ENCODE measurements at places on chromosomes 2 and 18. TPM values are rescaled to one million over a fixed set of nuclear protein-coding genes. Genes with fewer than 3 reads are reported as not detected.

DNA sequence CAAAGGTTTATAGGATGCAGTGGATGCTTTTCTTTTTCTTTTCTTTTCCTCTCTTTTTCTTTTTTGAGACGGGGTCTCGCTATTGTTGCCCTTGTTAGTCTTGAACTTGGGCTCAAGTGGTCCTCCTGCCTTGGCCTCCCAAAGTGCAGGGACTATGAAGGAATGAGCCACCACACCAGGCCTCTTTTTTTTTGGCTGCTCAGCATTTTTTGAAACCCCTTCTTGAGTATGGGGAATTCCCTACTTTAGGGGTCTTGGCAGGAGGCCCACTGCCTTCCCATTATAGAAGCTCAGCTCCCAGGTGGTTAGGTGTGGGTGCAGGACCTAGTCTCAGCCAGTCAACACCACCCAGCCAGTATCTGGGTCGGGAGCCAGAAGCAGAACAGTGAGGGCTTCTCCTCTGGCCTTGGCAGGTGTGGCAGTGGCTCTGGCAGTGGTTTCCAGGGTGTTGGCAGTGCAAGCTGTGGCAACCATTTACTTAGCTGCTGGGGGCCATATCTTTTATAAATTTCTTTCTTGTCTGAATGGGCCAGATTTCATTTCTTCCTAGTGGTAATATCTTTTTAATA, 51.4 kb upstream of the ACYP2 start:
- DNase-seq = peak; percentile 62

DNA sequence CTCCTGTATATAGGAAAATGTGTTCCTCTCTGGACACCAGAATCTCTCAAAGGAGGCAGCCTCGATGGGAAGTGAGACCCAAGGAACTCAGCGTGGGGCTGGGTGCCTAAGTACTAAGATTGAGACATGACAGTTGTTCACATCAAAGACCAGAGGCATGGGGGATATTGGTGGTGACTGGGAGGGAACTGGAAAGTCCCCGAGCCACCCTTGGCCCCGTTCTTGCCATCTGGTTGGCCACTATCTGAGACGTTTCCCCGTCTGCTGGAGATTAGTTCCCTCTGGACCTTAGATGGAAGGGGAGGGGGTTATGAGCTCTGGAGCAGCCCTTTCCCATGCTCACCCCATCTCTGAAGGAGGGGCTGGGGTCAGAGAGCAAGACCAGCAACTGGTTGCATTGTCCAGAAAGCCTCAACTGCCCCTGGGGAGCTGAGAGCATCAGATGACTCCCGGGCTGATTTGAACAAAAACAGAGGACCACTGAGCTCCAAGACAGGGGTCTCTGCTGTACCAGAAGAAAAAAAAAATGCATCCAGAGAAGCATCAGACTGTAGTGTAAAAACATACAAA, 11.8 kb downstream of the FBLN7 start:
- DNase-seq = no peak

DNA sequence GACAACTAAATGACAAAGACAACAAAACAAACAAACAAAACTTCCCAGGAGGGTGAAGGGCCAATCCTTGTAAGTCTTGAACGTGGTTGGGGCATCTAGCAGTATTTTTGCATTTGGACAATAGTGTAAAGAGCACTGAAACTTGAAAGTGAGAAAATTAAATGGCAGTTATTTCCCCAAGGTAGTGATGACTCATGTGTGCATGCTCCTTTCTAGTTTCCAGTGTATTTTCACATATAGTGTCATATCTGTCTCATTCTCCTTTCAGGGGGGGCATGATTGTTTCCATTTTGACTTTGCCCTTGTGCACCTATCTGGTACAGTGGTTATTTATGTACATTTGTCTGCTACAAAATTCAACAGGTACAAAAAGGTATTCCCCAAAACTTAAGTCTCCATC, 39.5 kb downstream of the CERS6 start:
- DNase-seq = no peak

GRCh38 chr2:221502270-221503010, 69.7 kb downstream of the EPHA4 start:
- DNase-seq = no peak

DNA sequence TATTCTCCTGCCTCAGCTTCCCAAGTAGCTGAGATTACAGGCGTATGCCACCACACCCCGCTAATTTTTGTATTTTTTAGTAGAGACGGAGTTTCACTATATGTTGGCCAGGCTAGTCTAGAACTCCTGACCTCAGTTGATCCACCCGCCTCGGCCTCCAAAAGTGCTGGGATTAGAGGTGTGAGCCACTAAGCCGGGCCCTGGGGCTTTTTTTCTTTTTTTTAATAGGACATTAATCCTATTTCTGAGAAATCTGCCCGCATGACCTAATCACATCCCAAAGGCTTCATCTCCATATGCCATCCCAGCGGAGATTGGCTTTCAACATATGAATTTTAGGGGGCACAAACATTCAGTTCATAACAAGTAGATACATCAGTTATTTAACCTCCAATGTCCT, 128.6 kb downstream of the CNTNAP5 start:
- no peak for DNase-seq

- no peak for DNase-seq
Measured at GRCh38 chr18:37975446-37975845, 409.8 kb upstream of the CELF4 start.

- DNase-seq = no peak
Measured at GRCh38 chr18:58859907-58860306, 4.8 kb upstream of the ZNF532 start.

GRCh38 chr2:176155356-176156044, 1.6 kb upstream of the HOXD3 start:
- DNase-seq = no peak

DNA sequence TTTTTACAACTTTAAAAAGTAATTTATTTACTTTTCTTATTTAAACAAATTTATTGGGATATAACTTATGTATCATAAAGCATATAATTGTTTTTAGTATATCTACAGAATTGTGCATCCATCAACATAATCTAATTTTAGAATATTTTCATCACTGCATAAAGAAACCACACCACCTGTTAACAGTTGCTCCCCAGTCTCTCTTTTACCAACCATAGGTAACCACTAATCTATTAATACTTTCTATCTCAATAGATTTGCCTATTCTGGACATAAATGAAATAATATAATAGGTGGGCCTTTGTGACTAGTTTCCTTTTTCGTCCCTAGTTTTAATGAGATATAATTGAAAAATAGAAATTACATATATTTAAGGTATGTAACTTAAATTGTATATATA, 90.6 kb downstream of the ADAM23 start:
- no peak for DNase-seq

- no peak for DNase-seq
Measured at GRCh38 chr2:33220533-33220932, 255.9 kb upstream of the RASGRP3 start.

DNA sequence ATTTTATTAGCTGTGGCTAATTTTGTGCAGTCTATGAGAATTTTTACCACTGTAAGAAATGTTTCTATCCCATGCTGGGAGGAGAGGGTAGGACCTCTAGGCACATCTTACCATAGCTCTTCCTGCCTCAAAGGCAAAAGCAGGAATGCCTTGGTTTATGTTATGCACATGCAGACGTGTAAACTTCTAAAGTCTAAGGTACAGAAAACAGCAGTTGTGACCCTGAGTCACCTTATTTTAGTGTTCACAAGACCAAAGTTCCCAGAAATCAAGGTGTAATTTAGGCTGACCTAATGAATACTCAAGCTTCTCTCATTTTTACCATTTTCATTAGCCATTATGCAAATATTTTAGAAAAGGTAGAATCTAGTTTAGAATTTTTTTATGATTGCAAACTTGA, 15.4 kb upstream of the WIPF1 start:
- DNase-seq = no peak

DNA sequence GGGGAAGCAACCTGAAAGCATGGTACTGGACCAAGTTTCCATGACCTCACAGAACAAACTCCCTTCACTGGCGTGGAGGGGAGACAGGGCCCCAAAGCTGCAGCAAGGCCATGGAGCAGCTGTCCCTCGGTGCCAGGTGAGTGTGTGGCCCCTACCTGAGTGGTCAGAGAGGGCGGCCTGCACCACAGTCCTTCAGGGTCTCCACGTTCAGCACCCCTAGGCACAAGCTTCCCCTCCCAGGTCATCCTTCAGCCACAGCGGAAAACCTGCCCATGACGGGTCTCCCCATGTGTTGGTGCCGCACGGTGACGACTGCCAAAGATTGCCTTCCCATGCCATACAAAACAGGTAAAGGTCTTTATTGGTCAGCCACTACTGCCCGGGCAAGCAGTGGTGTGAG, 201.6 kb downstream of the MGAT5 start:
- no peak for DNase-seq

DNA sequence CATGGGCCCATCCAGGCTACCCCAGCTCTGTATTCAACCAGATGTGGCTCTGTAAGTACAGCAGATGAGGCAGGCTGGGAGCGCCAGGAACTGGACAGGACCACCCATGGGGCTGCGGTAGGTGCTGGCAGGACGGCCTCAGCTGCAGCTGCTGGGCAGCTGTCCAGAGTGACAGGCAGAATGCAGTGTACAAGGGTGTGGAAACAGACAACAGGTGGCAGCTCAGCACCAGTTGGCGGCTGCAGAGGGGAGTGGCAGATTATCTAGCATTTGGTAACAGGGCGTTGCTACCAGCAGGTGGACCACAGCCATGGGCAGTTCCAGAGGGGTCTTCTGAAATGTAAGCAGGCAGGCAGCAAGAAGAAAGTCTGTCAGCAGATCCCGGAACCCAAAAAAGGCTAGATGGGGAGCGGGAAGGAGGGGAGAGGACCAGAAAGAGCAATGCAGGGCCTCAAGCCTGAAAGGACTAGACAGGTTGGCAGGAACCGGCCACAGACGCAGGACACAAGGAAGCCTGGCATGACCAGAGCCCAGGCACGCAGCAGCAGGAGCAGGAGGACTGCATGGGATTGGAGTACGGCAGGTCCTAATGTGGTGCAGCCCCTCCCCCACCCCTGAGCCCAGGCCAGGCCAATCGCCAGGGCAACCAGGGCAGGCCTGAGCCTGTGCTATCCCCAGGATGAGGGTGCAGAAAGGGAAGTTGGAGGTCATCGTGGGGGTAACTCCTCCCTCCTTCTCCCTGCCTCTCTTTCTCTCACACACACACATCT, 24.7 kb downstream of the PKDCC start:
- DNase-seq = peak; percentile 83

- no peak for DNase-seq
Measured at GRCh38 chr2:45794134-45794617, 142.7 kb downstream of the PRKCE start.

GRCh38 chr2:40047406-40047805, 268.3 kb upstream of the THUMPD2 start:
- DNase-seq = no peak

- DNase-seq = no peak
Measured at GRCh38 chr18:79043288-79043687, 25.9 kb upstream of the ATP9B start.

DNA sequence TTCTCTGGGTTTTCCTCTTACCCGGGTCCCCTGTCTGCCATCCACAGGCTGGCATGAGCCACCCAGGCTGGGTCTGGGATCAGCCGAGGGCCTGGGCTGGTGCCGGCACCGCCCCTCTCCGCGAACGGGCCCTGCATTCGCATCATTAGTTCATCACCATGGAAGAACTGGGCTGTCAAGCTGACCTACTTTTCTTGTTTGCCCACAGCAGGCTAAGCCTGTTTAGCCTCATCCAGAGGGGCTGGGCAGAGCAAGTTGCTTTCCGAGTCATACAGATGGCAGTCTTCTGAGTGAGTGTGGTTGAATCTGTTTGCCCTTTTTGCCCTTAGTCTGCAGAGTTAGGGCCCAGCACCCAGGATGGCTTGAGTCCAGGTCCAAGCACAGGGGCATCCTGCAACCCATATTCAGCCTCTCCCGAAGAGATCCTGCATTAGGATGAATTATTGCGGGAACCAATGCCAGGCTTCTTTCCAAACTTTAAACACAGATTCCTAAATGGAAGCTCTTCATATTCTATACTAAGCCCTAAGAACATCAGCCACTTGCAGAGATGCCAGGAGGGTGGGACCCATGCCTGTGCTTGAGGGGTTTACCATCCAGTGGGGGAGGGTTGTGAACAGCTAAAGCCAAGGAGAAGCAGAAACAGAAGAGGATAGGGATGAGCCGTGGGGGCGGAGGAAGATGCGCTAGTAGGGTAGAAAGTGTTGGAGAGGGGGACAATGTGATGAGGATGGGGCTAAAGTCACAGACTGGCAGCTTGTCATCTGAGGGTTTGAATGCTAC, 68.0 kb downstream of the NPAS2 start:
- DNase-seq = no peak

DNA sequence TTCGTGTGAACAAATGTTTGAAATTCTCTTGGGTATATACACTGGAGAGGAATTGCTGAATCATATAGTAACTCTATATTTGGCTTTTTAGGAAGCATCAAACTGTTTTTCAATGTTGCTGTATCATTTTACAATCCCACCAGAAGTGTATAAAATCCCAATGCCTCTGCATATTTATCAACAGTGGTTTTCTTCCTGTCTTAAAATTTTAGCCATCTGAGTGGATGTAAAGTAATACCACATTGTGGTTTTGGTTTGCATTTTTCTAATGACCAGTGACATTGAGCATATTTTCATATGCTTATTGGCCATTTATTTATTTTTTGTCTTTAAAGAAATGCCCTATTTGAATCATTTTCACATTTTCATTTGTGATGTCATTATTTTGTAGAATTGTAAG, 22.8 kb upstream of the LRP1B start:
- DNase-seq = no peak

- peak; percentile 43 for DNase-seq
Measured at GRCh38 chr2:148876595-148877402, 1.8 kb downstream of the KIF5C start.

DNA sequence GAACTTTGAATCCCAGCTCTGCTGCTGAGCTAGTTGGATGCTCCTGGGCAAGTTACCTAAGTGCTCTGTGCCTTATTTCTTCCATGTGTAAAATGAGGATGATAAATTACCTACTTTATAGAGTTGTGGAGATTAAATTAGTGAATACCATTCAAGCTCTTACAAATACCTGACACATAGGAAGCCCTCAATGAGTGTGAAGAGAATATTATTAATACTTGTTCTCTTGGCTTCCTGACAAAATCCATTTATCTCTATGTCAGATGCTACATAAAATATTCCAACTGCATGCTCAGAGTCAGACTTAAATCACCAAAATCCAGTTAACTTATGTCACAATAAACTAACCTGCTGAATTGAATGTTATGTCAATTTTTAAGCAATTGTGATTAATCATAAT, 42.9 kb upstream of the CCBE1 start:
- DNase-seq = no peak

DNA sequence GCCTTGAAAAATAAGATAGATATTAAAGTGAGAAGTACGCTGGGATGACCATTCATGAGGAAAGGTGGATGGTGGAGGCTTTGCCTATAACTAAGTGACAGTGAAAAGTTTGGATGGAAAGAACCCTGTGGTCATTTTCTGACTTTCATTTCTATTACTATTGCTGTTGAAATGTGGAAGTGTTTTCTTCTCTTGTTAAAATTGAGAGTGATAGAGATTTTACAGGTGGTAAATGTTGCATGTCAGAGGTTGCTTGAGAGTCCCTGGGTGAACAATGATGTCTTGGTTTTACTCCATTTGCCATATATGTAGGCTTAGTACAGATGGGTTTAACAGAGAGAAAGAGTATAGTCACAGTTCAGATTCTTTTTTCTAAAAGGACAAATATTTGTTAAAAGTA, 18.4 kb downstream of the NCOA1 start:
- no peak for DNase-seq

- DNase-seq = no peak
Measured at GRCh38 chr2:11819235-11819729, 72.8 kb downstream of the LPIN1 start.

The CXCR1 gene
- total RNA-seq = 0.69 TPM

The FSIP2 gene
- total RNA-seq = 0.20 TPM

The PRSS56 gene
- 0.15 TPM for total RNA-seq

The AMER3 gene
- total RNA-seq = not detected

The MYO5B gene
- total RNA-seq = 1.1 TPM

The FMNL2 gene
- total RNA-seq = 6.4 TPM

The IL1F10 gene
- not detected for total RNA-seq

The IL36G gene
- not detected for total RNA-seq

The CREG2 gene
- total RNA-seq = not detected

All from left ventricle myocardium superior (tissue), 1 donor.